ENCODE measurements at places on chromosomes 4 and X. TPM values are rescaled to one million over a fixed set of nuclear protein-coding genes. Genes with fewer than 3 reads are reported as not detected.

GRCh38 chr4:99395595-99396364, 39.4 kb downstream of the ADH7 start:
- DNase-seq = no peak

MGARP gene
- polyA plus RNA-seq = 0.14 TPM

DNA sequence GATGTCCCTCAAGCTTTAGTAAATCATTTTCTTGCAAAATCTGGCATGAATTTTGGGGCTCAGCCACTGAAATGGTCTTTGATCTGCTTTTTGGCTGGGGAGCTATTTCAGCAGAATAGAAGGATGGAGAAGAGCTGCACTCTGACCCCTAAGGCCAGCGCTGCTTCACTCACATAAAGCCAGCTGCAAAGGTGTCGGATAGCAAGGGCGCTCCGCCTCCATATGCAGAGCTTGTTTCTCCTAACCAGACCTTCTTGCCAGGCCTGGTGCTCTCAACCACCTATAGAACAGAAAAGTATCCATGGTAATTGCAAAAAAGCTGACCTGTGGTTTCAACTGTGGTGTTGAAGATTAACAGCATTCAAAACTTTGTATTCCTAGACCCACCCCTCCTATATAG, 24.1 kb upstream of the COQ2 start:
- DNase-seq = no peak

DNA sequence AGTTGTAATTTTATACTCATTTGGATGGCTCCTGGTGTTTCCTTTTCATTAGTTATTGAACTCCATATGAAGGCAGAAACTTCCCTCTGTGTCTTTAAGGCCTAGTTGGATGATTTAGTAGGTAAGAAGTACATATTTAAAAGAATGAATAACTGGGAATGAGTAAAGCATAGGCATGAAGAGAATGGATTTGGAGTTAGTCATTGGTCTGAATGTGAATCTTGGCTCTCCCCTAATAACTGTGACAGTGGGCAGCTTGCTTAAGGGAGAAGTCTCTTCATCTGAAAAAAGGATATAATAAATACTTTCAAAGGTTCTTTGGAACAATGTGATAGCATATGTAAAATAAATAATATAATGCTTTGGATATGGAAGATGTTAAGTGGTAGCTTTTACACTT, 13.2 kb downstream of the SNX25 start:
- DNase-seq = no peak

- DNase-seq = no peak
Observed at GRCh38 chr4:5433196-5433595, 275.2 kb downstream of the EVC2 start.

GRCh38 chrX:154519389-154519788, 3.4 kb upstream of the FAM3A start:
- DNase-seq = no peak

All from muscle of leg (tissue), 16 donors.